ENCODE measurements at places on chromosomes 11 and 22.

DNA sequence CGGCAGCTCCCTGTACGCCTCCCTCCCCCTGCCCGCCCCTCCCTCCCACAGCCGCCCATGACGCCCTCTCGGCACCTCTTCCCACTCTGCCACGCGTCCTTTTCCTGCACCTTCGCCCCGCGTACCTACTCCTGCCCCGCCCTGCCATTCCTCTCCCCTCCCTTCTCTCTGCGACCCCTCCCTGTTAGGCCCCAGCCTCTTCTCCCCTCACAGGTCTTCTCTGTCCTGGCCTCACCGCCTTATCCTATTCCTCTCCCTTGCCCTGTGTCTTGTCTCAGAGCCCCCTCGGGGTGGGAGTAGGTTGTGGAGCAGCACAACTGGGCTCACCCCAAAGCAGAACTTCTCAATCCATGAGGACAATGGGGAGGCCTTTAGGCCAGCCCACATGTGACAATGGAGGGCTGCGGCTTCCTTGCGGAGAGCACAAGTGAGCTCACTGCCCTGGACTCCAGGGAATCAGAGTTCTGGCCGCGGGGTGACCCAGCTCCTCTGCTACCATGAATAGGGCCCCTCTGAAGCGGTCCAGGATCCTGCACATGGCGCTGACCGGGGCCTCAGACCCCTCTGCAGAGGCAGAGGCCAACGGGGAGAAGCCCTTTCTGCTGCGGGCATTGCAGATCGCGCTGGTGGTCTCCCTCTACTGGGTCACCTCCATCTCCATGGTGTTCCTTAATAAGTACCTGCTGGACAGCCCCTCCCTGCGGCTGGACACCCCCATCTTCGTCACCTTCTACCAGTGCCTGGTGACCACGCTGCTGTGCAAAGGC, 539 bp downstream of the SLC35C1 start:
- peak; percentile 58 for DNase-seq

DNA sequence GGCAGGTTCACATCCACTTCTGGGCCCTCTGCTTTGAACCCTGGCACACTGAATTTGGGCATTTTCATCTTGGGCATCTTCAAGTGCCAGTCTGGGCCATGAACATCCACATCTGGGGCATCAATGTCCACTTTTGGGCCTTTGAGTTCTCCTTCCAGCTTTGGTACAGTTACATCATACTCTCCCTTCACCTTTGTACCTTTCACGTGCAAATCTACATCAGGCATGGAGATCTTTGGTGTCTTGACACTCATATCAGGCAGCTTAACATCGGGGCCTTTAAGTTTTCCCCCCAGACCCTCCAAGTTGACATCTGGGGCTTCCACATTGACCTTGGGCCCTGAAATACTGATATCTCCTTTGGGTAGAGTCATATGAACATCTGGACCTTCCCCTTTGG, 14.5 kb downstream of the AHNAK start:
- no peak for DNase-seq

GRCh38 chr11:73889536-73889935, 12.7 kb downstream of the PAAF1 start:
- DNase-seq: no peak

DNA sequence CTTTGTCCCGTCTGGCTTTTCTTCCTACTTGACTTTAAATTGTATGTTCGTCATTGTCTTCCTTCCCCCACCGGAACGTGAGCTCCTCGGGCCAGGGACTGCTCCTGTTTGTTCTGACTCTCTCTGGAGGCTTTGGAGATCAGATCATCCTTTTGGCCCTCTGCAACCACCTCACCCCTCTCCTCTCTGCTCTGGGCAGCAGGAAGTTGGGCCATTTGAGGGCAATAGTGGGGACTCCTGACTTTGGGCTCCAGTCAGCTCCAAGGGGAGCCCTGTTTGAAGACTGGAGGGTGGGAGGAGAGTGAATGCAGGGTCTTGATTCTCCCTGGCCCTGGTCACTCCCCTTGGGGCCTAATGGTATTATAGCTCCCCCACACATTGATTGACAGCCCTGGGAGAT, 186.3 kb upstream of the B3GAT1 start:
- DNase-seq: no peak

- peak; percentile 31 for DNase-seq
These were observed 98.8 kb downstream of the MPPED2 start for GRCh38 chr11:30487200-30487898.

DNA sequence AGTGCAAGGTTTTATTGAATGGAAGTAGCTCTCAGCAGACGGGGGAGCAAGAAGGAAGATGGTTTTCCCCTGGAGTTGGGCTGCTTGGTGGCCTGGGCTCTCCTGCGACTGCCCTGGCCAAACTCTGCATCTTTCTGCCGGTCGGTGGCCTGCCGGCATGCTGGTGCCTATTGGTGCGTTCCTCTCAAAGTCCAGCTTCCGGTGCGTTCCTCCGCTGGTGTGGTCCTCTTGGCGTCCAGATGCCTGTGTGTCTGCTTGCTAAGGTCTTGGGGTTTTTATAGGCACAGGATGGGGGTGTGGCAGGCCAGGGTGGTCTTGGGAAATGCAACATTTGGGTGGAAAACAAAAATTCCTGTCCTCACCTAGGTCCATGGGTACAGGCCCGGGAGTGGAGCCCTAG, 567.4 kb upstream of the CNTN5 start:
- no peak for DNase-seq

- peak; percentile 57 for DNase-seq
These were observed 4.6 kb downstream of the PICALM start for GRCh38 chr11:86064220-86064803.

- DNase-seq: no peak
These were observed 86.7 kb upstream of the RAB1B start for GRCh38 chr11:66181632-66182315.

- DNase-seq: no peak
These were observed 18.1 kb upstream of the MYH9 start for GRCh38 chr22:36405671-36406538.

GRCh38 chr11:9758637-9759518, 95.0 kb downstream of the SWAP70 start:
- peak; percentile 74 for DNase-seq

DNA sequence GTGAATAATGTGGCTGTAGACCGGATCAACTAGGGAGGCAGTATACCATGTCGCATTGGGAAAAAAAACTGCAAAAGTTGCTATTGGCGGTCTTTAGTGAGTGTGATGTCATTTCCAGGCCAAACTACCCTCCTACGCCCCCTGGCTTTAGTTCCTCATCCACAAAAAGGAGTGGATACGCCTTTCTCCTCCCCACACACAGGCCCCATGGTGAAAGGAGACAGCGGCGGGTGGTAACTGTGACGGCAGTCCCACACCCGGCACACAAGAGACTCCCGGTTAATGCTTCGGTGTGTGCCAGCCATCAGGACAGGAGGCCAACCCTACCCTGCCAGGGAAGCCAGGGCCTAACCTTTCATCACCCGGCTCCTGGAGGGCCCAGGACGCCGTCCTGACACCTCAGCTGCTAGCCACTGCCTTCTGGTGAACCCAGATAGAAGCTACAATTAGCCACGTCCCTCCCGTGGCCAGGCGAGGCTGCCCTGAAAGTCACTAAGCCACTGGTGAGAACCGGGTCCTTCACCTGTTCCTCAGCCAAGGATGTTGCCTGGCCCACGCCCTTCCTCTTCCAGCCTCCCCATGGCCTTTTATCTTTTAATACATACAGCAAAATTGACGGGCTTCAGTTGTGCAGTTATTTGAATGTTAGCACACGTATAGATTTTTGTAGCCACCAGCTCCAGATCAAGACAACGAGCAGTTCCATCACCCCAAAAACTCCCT, 10.8 kb downstream of the TP53I11 start:
- DNase-seq: peak; percentile 72

- no peak for DNase-seq
These were observed 103.7 kb downstream of the ZBTB16 start for GRCh38 chr11:114163229-114163631.

DNA sequence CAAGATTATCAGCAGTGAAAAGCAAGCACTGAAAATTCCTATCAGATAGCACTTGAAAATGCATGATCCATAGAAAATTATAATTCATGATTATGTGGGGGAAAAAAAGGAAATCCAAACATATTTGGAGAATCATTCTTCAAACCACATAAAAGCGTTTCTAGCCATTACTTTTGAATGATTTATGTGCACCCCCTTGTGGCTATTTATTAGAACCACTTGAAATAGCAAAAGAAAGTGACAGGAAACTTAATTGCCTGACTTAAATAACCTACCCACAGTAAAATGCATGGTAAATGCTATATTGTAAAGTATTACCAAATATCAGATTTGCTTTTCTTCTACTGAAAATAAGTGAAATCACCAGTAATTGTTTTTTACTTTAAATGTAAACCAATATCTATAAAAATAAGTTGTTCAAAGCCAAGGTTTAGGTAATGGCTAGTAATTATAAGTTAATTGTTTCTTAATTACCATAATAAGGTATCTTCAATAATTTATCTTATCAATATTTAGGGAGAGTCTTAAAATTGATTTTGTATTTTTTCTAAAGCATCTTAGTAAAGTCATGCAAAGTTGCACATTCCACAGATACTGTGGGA, 168.5 kb downstream of the ARHGAP42 start:
- peak; percentile 85 for DNase-seq

DNA sequence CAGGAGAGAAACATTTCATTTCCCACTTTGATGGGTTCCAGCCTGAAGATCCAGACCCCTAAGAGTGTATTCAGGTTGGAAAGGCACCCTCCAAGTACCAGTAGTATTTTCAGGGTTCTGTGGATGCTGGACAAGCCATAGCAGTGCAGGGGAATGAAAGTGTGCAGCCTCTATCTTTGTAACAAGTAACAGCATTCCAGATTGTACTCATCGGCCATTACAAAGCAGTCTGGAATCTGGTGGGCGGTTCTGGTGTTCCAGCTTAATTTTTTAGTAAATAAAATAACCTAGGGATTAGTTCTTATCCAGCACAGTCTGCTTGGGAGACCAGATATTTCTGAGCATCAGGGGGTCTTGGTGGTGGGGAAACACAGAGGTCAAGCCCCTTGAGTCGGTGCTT, 22.6 kb downstream of the APLNR start:
- DNase-seq: no peak

DNA sequence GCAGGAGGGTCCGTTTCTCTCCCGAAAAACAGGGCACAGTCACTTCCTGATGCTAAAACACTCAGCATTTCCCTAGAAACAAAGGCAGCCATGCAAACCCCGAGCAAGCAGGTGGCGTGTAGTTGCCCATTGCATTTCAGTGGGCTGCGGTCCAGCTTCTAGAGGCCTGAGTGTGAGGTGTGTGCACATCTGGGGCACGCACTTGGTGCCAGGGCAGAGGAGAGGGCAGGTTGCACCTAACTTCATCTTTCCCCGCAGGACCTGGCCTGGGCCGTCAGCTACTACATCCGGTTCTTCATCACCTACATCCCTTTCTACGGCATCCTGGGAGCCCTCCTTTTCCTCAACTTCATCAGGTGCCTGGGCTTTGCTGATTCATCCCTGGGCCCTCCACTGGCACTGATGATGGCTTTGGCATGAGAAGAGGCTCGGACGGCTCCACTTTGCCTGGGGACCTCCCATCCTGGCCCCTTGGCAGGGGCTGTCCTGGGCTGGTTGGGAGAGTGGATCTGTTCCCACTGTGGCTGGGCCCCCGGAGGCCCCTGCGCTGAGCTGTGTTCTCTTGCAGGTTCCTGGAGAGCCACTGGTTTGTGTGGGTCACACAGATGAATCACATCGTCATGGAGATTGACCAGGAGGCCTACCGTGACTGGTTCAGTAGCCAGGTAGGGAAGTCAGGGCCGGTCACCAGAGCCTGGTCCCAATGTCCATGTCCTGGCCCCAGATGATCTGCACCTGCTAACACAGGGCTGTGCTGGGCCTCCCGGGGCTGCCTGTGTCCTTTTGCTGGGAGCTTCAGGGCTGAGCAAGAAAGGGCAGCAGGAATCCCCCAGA, 28.4 kb downstream of the FADS3 start:
- DNase-seq: no peak

DNA sequence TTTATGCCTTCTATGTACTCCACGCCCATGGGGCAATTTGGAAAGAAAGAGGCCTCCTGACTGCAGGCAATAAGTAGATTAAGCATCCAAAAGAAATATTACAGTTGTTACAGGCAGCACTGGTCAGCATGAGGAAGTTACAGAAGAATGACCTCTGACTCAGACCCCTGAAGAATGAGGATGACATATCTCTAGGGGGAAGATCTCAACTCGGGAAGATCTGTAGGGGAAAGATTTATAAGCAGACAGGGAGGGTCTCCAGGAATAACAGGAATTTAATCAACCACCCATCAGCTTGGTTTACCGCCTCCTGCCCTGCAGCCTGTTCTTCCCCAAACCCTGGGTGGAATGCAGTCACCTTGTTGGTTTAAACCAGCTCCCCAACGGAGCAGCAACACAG, 58.0 kb downstream of the RCN1 start:
- no peak for DNase-seq

- DNase-seq: no peak
These were observed 552.4 kb upstream of the ANO5 start for GRCh38 chr11:21640491-21640890.
